ENCODE measurements at places on chromosomes 13 and 19.

DNA sequence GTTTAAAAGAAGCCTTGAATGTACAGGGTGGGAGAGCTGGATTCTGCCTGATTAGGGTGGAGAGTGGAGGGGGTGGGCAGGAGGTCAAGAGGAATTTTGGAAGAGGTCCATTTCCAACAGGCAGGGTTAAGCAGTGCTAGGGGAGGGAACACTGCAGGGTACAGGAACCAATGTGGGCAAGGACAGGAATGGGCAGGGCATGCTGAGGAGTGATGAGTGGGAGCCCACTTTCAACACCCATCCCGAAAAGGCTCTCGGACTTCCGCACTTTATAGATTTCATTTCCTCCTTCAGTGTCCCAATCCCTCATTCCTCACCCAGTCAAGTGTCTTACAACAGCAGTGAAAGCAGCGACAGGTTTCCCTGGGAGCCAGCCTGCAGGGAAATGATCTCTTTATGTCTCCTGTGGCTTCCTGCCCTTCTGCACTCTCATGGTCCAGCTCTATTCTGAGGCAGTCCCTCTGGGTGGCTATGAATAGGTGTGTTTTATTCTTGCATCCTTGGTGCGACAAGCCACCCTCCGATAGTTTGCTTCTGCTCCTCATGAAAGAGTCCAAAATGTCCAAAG is 50.5 kb upstream of the ZNF507 start:
- no peak for DNase-seq

GRCh38 chr19:6211632-6212402 is 68.0 kb downstream of the MLLT1 start:
- DNase-seq = no peak

DNA sequence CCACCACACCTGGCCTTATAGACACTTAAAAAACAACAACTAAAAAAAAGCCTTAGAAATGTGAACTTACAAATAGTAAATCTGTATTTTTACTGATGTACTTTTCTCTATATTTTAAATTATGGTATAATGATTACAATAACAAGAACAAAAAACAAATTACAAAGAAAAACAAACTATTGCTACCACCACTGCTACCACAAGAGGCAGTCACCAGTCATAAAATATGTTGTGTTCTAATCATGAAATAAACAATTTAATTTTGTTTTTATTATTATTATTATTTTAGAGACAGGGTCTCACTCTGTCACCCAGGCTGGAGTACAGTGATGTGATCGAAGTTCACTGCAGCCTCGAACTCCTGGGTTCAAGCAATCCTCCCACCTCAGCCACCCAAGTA is 72.2 kb downstream of the DIAPH3 start:
- no peak for DNase-seq

DNA sequence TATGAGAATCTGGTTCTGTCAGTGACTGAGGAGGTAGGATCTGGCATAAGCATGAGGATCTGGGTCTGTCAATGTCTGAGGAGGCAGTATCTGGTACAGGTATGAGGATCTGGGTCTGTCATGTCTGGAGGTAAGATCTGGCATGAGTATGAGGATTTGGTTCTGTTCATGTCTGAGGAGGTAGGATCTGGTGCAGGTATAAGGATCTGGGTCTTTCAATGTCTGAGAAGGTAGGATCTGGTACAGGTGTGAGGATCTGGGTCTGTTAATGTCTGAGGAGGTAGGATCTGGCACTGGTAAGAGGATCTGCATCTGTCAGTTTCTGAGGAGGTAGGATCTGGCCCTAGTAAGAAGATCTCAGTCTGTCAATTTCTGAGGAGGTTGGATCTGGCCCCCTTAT is 12.4 kb upstream of the PDCD2L start:
- DNase-seq = no peak

- no peak for DNase-seq
Measured at GRCh38 chr19:6026390-6027227, 48.7 kb upstream of the RANBP3 start.

GRCh38 chr13:112641456-112642089 is 48.3 kb upstream of the ATP11A start:
- DNase-seq = no peak

DNA sequence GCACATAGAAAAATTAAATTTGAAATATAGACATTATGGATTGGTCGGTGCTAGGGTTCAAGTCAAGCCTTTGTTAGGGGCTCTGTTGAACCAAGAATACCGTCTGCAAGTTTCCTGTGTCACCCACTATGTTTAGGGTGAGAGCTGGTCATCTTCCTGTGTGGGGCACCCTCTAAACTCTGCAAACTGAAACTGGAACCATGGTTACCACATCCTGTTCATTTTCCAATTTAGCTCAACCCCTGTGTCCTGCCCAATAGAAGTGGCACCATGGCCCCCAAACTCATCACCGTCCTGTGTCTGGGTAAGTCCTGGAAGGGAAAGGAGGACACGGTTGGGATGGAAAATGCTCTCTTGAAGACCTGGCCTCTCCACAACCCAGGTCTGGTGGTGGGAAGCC is 29.9 kb downstream of the LAIR2 start:
- DNase-seq = no peak

Measured in WERI-Rb-1 (cell line).